Ureter (tissue), 1 donor: ENCODE measurements at places on chromosomes 13 and 19.

GRCh38 chr13:26324867-26325266, 70.9 kb downstream of the CDK8 start:
- DNase-seq: no peak

- peak; percentile 76 for DNase-seq
Measured at GRCh38 chr19:43765109-43765876, 10.5 kb upstream of the SMG9 start.

- no peak for DNase-seq
Measured at GRCh38 chr13:41916173-41916954, 44.5 kb downstream of the VWA8 start.

DNA sequence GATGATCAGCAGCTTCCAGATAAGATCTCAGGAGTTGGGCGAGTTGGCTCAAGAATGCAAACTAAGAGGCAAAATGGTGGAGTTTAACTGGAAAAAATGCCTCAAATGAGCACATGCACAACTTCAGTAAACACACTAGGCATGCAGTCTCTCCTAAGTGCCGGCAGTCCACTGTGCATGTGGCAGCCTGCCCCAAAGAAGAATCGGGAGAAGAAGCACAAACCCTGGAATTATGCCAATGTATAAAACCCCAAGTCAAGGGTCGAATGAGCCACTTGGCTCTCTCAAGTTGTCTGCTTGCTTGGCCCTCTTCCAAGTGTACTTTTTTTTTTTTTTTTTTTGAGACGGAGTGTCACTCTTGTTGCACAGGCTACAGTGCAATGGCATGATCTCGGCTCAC, 53.3 kb upstream of the SLITRK1 start:
- DNase-seq: no peak
